Activated naive CD4-positive, alpha-beta T cell treated with anti-CD3 and anti-CD28 coated beads, Interleukin-2, amount 50 U/mL, for 16 hours (primary cell): ENCODE measurements at places on chromosomes 12 and 14.
A peak's percentile ranks its signal among the peaks of the same experiment; 100 is the strongest.

- DNase-seq, result no peak
Measured at GRCh38 chr14:94066089-94066676, 14.8 kb downstream of the DDX24 start.

DNA sequence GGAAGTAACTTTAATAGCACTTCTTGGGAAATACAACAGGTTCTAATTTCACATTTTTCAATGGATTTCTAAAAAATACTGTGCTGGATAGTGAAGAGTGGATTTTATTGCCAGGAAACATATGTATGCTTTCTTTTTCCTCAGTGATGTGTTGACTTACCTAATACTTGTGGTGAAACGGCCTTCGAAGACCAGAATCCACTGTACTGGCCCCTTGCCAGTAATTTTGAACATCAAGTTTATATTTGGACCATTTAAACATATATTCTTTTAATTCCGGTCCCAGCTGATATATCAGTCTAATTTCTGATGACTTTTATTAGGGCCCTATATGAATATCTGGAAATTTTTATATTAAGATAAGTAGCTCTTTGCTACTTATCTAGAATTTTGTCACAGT is 1.8 kb downstream of the MSRB3 start:
- no peak for DNase-seq

DNA sequence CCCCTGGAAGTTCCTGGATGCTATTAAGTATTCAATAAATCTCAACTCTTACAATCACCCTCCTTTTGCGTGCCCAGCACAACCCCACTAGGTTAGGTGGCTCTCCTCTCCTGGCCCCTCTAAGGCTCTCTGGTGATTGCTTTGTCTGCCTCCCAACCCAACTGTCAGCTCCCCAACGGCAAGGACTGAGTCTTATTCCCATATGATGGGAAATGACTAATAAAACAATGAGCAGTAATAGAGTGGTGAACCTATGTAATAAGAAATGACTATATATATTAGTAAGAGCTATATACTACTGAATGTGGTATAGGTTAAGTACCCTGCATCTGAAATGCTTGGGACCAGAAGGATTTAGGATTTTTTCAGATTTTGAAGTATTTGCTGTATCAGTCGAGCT is 8.1 kb downstream of the APPL2 start:
- DNase-seq, result no peak

- DNase-seq, result no peak
Measured at GRCh38 chr14:94122438-94122837, 7.0 kb downstream of the IFI27L2 start.

DNA sequence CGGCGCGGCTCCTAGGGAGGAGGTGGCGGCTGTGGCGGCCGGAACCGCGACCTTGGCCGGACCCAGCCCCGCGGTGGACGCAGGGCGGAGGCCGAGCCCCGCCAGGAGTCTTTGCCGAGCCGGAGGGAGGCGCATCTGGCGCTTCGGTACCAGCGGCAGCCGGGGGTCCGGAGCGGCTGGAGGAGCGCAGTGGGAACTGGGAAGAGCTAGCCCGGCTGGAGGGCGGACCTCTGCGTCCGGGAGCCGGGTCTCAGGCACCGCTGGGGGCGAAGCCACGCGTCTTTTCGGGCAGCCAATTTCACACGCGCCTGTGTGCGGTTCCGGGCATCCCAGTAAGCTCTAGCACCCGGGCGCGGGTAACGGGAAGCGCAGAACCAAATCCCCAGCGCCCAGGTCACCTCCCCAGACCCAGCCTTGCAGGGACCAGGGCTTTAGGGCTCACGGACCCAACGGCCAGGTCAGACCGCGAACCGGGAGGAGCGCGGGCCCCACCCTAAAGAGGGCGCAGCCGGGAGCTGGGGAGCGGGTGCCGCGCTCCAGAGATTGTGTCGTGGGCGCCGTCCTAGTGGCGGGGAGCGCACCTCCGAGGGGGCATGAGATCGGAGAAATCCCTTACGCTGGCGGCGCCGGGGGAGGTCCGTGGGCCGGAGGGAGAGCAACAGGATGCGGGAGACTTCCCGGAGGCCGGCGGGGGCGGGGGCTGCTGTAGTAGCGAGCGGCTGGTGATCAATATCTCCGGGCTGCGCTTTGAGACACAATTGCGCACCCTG is 89.4 kb downstream of the GALNT8 start:
- no peak for DNase-seq

- no peak for DNase-seq
Measured at GRCh38 chr14:76812093-76812421, 625 bp downstream of the ANGEL1 start.

GRCh38 chr12:108561852-108562347 is 496 bp upstream of the ISCU start:
- no peak for DNase-seq

DNA sequence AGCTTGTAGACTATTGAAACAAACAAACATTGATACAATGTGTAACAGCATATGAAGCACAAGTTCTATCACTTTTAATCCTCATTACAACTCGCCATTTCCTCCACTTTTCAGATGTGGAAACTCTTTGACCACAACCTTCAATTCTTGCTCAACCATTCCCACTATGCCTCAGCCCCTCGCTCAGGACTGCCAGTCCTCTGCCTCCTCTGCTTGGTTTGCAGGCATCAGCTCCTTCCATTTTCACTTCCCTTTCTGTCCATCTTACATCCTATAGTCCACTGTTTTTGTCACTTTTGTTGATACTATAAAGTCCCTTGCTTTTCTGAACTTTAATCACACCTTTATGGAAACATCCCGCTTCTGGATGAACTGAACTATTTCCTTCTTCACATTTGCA is 28.2 kb upstream of the CD27 start:
- no peak for DNase-seq

- no peak for DNase-seq
Measured at GRCh38 chr12:47867495-47867941, 37.3 kb downstream of the VDR start.

DNA sequence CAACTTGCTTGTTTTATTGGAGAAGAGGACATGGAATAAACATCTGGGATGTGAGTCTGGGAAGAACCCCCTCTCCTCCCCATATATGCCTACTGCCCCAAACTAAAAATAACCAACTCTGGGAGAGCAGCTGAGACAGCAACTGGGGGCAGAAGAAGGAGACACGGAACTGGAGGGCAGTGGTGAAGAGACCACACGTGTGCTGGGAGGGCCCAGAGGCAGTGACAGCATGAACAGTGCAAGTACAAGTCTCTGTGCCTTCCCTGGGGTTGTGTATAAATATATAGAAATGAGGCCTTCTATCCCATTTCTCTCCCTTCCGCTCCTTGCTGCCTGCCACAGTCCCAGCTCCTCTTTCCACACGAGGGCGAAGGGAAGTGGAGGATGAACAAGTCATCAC is 4.0 kb upstream of the KRT73 start:
- no peak for DNase-seq

- DNase-seq, result no peak
Measured at GRCh38 chr12:56775638-56776037, 12.5 kb downstream of the HSD17B6 start.

- DNase-seq, result peak; percentile 29
Measured at GRCh38 chr14:104724407-104724980, 465 bp downstream of the ADSS1 start.

DNA sequence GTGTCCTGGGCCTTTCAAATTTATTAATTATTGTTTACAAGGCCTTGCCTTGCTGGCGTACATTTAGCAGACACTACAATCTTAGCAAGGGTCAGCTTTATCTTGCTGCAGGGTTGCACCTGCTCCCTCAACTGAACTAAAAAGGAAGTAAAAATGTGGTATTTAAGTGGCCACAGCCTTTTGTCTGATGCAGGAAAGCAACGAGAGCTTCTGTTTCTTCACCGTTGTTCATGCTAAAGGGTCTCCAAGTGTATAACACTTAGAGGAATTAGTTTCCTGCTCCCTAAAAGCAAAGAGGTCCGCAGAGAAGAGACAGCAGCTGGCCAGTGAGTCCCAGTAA is 62.8 kb upstream of the EGLN3 start:
- no peak for DNase-seq

DNA sequence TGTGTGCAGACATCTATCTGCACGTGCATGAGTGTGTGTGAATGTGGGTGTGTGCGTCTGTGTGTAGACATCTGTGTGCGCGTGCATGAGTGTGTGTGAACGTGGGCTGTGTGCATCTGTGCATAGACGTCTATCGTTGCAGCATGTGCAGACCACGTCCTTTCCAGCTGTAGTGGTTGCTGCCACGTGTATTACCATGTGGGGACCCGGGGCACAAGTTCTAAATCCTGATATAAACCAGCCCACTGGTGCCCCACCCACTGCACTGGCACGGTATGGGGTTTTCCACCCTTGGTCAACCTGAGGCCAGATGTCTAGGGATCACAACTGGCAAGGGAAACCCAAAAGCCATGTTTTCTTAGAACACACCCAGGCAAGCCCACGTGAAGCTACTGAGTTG is 197.0 kb downstream of the ANO2 start:
- DNase-seq, result no peak

DNA sequence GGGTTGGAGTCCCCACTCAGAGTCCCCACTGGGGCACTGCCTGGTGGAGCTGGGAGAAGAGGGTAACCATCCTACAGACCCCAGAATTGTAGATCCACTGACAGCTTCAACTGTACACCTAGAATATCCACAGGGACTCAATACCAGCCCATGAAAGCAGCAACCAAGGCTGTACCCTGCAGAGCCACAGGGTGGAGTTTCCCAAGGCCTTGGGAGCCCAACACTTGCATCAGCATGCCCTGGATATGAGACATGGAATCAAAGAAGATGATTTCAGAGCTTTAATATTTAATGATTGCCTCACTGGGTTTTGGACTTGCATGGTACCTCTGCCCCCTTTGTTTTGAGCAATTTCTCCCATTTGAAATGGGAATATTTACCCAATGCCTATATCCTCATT is 80.4 kb downstream of the RASSF9 start:
- no peak for DNase-seq

GRCh38 chr14:79544698-79545070 is 666.6 kb downstream of the DIO2 start:
- no peak for DNase-seq

DNA sequence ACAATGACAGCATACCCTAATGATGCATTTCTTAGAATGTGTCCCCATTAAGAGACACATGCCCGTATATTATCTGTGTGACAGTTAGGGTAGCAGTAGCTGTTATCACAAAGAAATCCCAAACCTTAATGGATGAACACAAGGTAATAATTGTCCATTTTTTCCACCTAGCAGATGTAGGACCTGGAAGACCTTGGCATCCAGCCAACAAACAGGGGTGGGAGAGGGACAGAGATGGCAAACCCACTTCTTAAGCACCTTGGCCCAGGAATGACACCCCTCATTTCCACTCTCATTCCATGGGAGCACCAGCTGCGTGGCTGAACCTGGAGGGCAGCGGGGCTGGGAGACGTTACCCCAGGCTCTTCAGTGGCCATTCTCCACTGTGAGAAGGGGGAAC is 679.0 kb downstream of the AACS start:
- no peak for DNase-seq

DNA sequence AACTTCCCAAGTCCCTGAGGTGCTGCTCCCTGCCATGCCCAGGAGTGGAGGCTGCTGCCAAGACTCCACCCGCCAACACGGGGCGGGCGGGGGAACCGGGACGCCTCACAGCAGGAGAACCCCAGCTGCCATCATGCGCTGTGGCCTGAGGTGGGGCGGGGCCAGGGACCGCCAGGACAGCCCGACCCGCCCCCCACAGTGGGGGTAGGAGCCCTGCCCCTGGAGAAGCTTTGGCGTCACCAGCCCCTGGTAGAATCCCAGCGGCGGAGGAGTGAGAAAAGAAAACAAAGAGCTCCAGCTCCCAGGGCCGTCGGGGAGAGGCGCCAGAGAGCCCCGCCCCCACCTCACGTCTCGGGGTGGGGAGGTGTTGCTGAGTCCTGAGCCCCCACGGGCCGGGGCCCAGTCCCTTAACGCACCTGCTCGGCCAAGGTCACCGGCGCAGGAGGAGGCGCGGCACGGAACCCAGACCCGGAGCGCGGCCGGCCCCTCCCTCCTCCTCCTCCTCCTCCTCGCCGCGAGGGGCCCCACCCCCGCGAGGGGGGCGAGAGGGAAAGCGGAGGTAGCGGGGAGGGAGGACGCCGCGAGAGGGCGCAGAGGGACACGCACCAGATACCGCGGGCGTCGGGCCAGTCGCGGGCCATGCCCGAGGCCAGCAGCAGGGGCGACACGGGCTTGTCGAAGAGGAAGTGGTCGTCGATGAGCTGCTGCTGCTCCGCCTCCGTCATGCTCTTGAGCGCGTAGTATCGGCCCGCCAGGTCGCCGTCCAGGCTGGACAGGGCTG is 1.8 kb downstream of the CKB start:
- DNase-seq, result peak; percentile 65

DNA sequence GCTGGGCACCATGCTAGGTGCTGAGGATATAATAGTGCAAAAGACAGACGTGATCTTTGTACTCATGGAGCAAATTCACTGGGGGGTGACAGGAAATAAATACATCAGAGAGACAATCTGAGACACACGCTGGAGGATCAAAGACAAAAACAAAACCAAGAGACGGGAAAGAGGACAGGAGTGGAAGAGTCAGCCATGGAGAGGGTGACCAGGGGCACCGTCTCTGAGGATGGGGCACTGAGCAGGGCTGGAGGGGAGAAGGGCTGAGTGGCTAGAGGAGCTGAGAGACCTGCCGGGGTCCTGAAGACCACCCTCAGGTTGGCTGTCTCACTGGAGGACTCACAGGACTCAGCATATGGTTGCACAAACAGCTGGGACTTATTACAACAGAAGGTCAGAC is 81.9 kb downstream of the TMEM132D start:
- no peak for DNase-seq

DNA sequence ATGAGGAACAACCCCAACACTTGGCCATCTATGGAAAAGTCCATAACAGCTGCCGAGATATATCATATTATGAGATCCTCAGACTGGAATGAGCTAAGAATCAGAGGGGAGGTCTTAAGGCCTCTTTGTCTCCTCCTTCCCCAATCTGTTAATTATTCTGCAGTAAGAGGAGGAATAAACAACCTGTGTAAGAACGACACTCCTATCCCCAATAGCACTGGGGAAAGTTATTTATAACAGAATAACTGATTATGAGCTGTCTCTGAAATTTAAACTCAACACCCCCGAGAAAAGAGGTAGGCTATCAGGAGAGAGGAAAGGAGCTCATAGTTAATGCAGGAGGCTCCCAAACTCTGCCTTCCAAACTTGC is 68.0 kb downstream of the NIN start:
- DNase-seq, result no peak

DNA sequence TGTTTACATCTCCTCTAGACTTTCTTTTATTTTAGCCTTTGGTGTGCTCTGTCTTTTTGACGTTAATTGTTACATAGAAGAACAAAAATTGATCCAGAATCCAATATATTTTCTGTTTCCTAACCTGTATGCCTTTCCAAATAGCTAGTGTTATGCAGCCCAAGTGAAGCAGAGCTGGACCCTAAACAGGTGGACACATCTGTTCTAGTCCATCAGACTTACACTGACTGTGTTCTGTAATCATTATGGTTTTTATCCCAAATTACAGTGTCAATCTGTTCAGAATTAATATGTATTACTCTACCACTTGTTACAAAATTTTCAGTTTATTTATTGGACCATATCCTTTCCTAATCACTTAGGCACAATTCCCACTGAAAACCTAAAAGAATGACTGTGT is 176.8 kb upstream of the FOXG1 start:
- DNase-seq, result no peak
